ENCODE measurements at places on chromosomes 13 and 19. TPM values are rescaled to one million over a fixed set of nuclear protein-coding genes. Genes with fewer than 3 reads are reported as not detected.

Gene MIDN
- 54.1 TPM for total RNA-seq

Gene FCER2
- 0.56 TPM for total RNA-seq

Gene PLVAP
- 18.1 TPM for total RNA-seq

Gene GPR183
- 1.6 TPM for total RNA-seq

Gene GSX1
- not detected for total RNA-seq

Gene ZIK1
- 3.8 TPM for total RNA-seq

Gene ADGRL1
- 20.0 TPM for total RNA-seq

Gene RNF225
- total RNA-seq, result not detected

Gene KCTD15
- total RNA-seq, result 11.0 TPM

Gene ZNF681
- total RNA-seq, result 0.30 TPM

Gene LRRC63
- not detected for total RNA-seq

Gene OR7C1
- total RNA-seq, result not detected

Gene ATP4B
- not detected for total RNA-seq

Gene FGF21
- not detected for total RNA-seq
